IPS-NIHi11 (cell line): ENCODE measurements at places on chromosomes 7 and 10.
A peak's percentile ranks its signal among the peaks of the same experiment; 100 is the strongest.

- no peak for DNase-seq
These were observed 494.9 kb upstream of the AKR1E2 start for GRCh38 chr10:4331150-4331549.

- DNase-seq: no peak
These were observed 17.2 kb upstream of the PSAP start for GRCh38 chr10:71868192-71868697.

- DNase-seq: peak; percentile 73
These were observed 76.4 kb downstream of the CALN1 start for GRCh38 chr7:72335561-72336381.

GRCh38 chr10:132096863-132097478 lies 31.2 kb downstream of the JAKMIP3 start:
- DNase-seq: no peak
